ELR (cell line): ENCODE measurements at places on chromosomes 1 and 21.

DNA sequence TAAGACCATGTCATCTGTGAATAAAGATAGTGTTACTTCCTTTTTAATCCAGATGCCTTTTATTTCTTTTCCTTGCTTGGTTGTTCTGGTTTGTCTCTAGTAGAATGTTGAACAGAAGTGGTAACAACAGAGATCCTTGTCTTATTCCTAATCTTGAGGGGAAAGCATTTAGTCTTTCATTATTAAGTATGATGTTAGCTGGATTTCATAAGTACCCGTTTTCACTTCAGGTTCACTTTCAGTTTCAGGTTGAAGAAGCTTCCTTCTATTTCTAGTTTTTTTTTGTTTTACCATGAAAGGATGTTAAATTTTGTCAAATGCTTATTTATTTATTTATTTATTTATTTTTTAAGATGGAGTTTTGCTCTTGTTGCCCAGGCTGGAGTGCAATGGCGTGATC lies 22.3 kb upstream of the AGPAT3 start:
- no peak for DNase-seq

GRCh38 chr21:42406201-42406621 lies 2.5 kb downstream of the UBASH3A start:
- DNase-seq, result no peak

DNA sequence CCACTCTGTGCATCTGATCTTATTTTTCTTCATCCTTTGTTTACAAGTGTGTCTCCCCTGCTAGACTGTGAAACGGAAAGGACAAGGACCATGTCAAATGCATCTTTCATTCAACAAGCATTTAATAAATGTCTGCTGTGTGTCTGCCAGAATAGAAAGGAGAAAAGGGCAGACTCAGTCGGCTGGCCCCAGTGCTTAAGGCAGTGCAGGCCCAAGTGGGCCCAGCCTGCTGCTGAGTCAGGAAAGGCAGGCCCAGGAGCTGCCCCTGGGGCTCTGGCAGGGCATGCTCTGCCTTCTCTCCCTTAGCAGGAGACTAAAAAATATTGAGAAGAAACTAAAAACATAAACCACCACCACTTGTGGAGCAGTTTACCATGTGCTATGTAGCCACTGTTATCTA lies 38.1 kb downstream of the PLEKHA6 start:
- DNase-seq, result peak; percentile 61

GRCh38 chr1:19407494-19408096 lies 77.7 kb downstream of the CAPZB start:
- no peak for DNase-seq

DNA sequence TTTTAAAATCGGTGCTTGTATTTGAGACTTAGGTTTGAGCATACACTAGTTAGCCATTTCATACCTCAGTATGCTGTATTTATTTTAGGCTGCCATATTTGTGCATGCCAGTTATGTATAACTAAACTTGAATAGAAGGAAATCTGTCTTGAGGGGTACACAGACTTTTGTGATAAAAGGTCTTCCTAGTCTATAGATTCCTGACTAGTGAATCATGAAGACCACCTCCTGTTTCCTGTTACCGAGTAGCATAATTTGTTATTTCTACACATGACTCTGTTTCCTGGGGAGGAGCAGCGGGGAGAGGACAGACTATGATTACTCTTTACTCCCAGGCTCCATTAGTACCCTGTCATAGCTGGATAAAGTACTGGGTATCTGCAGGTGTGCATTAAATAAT lies 316.8 kb upstream of the SNX7 start:
- DNase-seq, result peak; percentile 54

- no peak for DNase-seq
Observed at GRCh38 chr1:3660704-3661103, 8.4 kb downstream of the TP73 start.

DNA sequence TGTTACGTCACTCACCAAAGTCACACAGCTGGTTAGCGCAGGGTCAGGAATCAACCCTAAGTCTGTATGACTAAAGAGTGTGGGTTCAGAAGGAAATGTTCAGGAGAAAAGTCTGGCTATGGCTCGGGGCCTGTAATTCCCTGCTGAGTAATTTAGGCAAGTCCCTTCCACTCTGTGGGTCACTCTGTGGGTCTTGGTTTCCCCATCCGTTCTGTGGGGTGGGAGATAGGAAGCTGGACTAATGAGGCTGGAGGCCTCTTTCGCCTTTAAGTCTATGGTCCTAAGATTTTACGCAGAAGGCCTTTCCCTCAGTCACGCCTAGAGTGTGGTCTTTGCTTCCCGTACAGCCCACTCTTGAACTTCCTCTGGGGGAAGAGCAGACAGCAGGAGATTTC lies 14.3 kb upstream of the MED18 start:
- DNase-seq, result no peak

DNA sequence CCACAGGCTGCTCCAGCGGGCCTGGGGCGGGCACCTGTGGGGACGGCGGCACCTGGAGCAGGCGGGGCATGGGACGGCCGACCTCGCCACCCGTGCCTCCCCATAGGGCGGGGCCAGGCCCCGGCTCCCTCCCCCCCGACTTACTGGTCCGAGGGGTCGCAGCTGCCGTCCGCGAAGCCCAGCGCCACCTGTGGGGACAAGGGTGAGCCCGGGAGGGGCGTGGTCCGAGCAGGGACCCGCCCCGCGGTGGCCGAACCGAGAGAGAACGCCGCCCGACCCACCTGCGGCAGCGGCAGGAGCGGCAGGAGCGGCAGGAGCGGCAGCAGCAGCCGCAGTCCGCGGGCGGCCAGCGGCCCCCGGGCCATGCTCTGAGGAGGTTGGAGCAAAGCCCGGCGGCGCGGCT lies at the start of gene TMEM52:
TMEM52 (minus strand) TSS at position 379 of the 403 bp plus-strand sequence; CDS start at position 365, 14 bp downstream.
- no peak for DNase-seq

DNA sequence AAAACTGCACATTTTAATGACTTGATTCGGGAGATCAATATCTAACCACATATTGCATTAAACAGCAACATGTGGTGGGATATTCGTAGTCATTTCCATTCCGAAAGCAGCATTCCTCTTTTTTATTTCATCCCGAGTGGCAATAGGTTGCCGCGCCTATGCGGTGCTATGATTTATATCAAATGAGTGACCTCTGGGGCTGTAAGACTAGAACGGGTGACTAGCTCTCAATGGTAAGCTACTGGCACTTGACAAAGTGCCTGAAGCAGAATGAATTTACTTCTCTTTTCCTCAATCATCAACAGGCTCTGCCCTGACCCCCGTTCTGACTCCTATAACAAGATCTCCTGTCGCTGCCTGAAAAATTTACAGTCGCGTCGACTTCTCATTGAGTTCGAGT lies 162.3 kb downstream of the ZNF281 start:
- no peak for DNase-seq

- no peak for DNase-seq
Observed at GRCh38 chr1:8213676-8214075, 104.2 kb upstream of the SLC45A1 start.

GRCh38 chr1:157798211-157798610 lies 21.3 kb upstream of the FCRL2 start:
- peak; percentile 13 for DNase-seq

- DNase-seq, result no peak
Observed at GRCh38 chr1:230567221-230567575, 75.1 kb upstream of the COG2 start.

DNA sequence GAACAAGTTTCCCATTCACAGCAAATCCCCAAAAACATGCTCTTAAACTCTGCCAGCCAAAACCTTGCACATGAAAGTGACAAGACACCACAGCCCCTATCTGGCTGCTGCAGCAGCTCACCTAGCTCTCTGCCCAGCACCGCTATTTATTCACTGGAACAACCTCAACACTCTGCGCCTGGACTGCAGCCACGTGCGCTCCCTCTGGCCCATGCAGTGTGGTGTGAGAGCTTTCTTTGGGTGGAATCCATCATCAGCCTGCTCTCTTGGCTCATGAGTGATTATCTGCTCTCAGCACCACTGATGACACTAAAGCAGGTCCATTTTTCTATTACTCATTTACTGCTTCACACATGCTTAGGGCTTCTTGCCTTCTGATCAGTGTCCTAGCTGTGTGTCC lies 11.4 kb downstream of the KCNJ6 start:
- DNase-seq, result no peak

GRCh38 chr1:159964144-159964543 lies 10.1 kb upstream of the SLAMF9 start:
- no peak for DNase-seq

GRCh38 chr1:237282208-237282783 lies 240.3 kb downstream of the RYR2 start:
- no peak for DNase-seq

- DNase-seq, result no peak
Observed at GRCh38 chr21:24272521-24272938, 1334.8 kb downstream of the MRPL39 start.

DNA sequence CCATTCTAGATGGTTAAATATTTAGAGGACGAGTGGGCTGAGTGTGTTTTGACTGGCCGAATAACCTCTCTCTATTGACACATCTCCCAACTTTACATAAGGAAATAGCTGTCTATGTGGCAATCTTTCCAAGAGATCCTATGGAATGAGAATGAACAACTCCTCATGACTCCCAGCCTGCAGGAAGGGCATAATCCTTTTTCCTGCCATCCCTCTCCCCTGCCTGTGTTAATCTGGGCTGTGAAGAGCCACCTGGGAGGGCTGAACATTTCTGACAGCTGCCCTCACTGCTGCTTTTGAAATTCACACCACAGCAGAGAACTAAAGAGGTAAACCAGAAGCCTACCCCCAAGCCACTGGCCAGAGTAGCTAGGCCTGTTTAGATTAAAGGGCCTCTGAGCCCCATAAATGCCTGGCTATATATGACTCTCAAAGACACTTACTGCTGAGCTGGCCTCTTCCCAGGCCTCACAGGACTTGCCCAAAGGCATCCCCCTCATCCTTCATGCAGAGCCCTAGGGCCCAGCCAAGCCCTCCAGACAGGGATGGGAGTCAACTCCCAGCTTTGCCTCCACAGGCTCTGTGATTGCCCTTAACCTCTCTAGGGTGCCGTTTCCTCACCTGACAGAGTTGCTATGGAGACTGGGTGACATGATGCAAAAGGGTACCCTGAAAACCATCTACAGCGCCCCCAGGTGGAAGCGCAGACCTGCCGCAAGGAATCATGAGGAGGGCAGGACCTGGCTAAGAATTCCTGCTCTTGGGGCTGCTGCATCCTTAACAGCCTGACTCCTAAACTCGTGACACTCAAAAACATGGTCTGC lies 42.0 kb upstream of the LDLRAP1 start:
- DNase-seq, result peak; percentile 61

DNA sequence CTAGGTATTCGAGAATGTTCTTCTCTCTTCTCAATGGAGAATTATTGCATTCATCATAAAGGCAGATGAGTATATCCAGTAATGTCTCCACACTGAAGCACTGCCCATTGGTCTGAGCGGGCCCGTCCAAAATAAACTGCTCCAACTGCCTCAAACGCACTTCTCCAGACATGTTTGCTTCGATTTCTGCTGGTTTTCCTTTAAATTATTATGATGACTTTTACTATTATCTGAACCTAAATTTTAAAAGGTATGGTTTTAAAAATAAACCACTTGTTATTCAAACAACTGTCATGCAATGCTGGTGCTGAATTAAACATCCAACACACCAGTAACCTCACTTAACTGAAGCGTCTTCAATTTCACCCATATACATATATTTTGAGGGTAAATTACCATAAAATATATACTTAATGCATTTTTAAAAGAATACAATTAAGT lies 1.3 kb downstream of the CDC42BPA start:
- DNase-seq, result peak; percentile 59

DNA sequence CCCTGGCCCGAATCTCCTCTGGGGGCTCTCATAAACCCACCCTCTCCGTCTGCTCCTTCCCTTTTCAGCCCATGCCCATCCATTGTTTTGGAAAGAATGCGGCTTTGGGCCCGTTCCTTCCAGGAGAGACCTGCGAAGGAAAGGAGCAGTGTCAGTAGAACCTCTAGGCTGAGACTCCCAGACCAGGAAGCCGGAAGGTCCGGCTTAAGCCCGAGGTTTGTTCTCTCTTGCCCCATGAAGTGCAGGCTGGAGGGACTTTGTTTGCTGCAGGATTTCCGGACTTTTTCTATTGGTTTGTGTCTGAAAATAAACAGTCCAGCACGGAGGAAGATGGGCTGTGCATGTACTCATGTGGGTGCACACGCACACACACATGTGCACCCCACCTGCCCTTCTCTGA lies 49.8 kb downstream of the ELK4 start:
- no peak for DNase-seq

DNA sequence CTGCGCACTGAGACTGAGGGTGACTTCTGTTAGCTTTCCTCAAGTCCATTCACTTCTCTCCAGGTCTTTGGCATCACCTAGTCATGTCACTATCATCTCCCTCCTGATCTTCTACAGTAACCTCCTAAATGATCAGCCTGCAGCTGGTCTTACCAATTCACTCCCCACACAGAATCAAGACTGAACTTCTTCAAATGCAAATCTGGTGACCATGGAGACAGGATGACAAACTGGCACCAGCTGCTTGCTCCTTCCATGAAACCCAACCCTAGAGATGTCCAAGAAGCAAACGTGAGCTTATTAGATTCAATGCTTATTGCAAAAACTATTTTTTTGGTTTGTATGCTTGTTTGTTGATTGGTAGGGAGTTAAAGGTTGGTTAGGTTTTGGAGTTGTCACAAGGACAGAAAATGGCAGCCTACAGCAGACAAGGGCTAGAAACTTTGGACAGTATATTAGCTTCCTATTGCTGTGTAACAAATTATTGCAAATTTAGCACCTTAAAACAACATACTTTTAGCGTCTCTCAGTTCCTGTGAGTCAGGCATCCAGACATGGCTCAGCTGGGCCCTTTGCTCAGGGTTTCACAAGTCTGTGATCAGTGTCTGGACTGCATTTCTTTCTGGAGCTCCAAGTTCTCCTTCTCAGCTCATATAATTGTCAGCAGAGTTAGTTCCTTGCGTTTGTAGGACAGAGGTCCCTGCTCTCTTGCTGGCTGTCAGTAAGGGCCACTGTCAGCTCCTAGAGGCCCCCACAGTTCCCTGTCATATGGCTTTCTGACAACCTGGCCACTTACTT lies 53.3 kb upstream of the GJA8 start:
- DNase-seq, result peak; percentile 60

DNA sequence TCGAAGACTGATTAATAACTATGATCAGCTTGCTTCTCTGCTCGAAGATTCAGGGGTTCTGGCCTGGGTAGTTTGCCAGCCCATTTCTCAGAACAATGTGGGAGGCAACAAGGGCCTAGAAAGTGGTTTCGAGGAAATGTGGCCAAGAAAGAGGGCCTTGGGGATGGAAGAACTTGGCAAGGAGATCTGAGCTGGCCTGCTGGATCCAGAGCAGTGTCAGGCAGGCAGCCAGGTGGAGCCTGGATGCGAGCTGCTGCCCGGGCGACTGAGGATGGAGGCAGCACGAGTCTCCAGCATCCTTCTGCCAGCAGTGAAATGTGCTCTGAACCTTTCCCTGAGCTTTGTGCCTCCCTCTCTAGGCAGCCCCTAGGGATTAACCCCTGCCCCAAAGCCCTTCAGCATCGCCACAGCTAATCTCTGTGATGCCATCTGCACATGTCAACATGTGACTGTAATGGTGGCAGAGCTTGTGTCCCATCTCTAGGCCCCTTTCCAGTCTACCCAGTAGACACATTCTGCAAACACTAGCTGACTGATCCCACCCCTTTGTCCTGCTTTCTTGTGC lies 61.0 kb upstream of the NEK2 start:
- no peak for DNase-seq
